ENCODE measurements at places on chromosomes 3 and 15.

- H3K36me3 ChIP-seq = peaks cover 2% of the 10 kb centered on the region
- no peak overlapping the region for H3K27ac ChIP-seq
- no peaks in the 10 kb centered on the region for H3K27me3 ChIP-seq
- H3K4me3 ChIP-seq = no peak overlapping the region
- no peak for DNase-seq
Observed at GRCh38 chr3:128198313-128198712, 45.0 kb downstream of the EEFSEC start.

GRCh38 chr3:112682361-112682760 lies 41.4 kb upstream of the CCDC80 start:
- peaks cover 71% of the 10 kb centered on the region for H3K4me1 ChIP-seq
- H3K27me3 ChIP-seq = no peaks in the 10 kb centered on the region

GRCh38 chr3:149717391-149718056 lies 34.8 kb downstream of the COMMD2 start:
- peaks cover 7% of the 10 kb centered on the region for H3K4me1 ChIP-seq
- no peaks in the 10 kb centered on the region for H3K27me3 ChIP-seq
- H3K4me3 ChIP-seq = no peak overlapping the region

GRCh38 chr15:54064365-54064764 lies 86.1 kb downstream of the UNC13C start:
- DNase-seq = no peak
- H3K4me1 ChIP-seq = no peaks in the 10 kb centered on the region
- no peaks in the 10 kb centered on the region for H3K36me3 ChIP-seq
- no peak overlapping the region for H3K27ac ChIP-seq
